ENCODE measurements at places on chromosomes 7 and 10.

DNA sequence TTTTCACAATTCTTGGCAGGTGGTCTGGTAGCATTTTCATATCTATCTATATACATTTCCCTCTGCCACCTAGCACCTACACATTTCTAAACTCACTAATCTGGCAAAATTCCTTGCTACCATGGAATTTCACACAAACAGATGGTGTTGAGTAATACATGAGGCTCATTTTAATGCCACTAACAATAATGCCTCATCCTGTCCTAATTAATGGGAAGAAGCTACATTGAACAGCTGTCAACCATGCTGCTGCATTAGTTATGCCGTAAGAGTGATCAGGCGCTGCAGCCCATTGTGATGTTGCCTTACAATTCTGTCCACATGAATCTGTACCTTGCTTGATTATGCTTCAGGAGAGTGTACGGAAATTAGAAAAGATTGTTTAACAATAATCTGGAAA lies 23.2 kb downstream of the COL1A2 start:
- DNase-seq, result no peak

GRCh38 chr10:44033008-44033407 lies 351.9 kb downstream of the CXCL12 start:
- DNase-seq, result no peak

DNA sequence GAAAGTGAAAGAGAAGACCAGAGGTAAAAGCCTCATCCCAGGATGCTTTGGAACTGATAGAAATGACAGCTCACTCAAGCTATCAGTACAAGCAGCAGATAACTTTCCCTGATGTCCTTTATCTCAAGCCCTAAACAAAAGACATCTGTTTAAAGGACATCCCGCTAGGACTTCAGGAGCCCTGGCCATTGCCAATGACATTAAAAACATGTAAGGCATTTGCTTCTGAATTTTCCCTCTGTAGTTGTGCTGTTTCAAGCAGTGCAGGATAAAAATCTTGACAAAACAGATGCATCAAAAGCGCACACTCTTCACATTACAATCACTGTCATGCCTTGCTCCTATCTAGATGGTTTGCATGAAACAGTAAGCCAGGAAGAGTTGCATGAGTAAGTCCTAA lies 159.8 kb downstream of the AOAH start:
- DNase-seq, result no peak

DNA sequence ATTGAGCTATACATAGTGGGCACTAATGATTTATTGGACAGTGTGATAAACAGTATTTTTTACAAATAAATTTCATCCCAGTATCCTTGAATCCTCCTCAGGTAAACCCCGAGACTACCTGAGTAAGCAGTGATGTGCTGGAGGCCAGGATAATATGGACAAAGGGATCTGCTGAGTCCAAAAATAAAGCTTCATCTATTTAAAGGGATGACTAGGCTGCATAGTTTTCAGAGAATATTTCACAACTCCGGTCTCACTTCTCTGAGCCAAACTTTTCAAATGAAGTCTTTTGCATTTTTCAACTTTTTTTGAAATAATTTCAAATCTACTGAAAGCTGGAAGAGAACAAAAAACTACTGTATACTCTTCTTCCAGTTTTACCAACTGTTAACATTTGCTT lies 2.5 kb downstream of the ACTR3B start:
- no peak for DNase-seq

GRCh38 chr10:86197166-86197790 lies 169.3 kb downstream of the GRID1 start:
- no peak for DNase-seq

- no peak for DNase-seq
Measured at GRCh38 chr7:77335581-77335980, 80.6 kb downstream of the GSAP start.

- DNase-seq, result no peak
Measured at GRCh38 chr7:94228678-94229077, 166.0 kb upstream of the COL1A2 start.

DNA sequence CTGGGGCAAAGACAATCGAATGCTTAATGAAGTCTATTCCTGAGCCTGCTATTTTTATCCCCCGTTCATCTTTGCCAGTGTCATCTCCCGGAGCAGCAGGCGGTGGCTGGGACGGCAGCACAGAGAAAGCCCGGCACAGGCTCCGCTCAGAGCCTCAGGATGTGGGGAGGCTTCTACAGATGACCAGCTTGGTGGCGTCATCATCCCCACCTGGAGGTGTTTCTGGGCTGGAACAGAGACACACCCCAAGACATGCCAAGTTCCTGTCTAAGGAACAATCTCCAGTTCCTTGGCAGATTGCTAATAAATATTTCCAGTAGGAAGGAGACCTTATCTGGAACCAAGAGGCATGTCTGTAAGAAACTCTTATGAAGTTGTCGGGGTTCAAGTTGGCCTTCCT lies 552.4 kb upstream of the MGMT start:
- DNase-seq, result no peak

DNA sequence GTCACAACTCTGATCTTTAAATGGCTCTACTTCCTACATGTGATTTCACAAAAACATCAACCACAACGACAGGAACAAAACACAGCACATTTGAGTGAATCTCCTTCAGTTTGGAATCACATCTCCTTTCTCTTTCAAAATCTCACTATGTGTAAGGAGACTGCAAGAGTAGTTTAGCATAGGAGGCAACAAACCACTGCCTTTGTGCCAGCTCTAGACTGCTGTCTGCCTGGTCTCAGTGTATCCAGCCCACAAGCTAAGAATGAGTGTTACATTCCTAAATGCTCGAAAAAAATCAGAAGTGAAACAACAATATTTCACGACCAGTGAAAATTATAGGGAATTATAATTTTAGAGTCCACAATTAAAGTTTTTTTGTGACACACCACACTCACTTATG lies 217.0 kb upstream of the STEAP4 start:
- no peak for DNase-seq

- no peak for DNase-seq
Measured at GRCh38 chr7:23691320-23691719, 11.3 kb downstream of the FAM221A start.

GRCh38 chr7:55441002-55441401 lies 75.9 kb downstream of the LANCL2 start:
- no peak for DNase-seq

GRCh38 chr10:116385311-116385710 lies 42.3 kb upstream of the PNLIPRP3 start:
- DNase-seq, result no peak

GRCh38 chr10:62815381-62816075 lies 638 bp downstream of the EGR2 start:
- peak; percentile 29 for DNase-seq

GRCh38 chr7:74343281-74344131 lies 54.3 kb downstream of the CLIP2 start:
- DNase-seq, result no peak

- no peak for DNase-seq
Measured at GRCh38 chr7:79452495-79453265, 787 bp downstream of the MAGI2 start.

GRCh38 chr10:11746883-11747539 lies 4.8 kb downstream of the ECHDC3 start:
- DNase-seq, result no peak

DNA sequence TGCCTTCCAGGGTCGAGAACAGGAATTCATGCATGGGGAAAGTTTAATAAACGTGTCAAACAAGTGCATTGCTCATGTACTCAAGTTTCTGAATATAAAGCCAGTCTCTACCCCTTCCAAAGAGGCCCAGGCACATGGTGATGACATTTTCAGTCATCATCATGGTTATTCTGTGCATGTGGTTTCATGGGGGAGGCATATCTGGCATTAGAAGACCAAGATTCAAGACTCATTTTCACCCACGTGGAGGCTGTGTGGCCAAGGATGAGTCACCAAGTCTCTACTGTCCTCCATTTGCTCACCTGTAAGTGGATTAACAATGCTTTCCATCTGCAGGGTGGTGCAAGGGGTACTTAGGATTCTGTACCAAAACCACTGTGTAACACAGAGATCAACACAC lies 34.0 kb upstream of the CNPY1 start:
- no peak for DNase-seq

GRCh38 chr7:63008366-63008765 lies 990.3 kb upstream of the ZNF722 start:
- no peak for DNase-seq

DNA sequence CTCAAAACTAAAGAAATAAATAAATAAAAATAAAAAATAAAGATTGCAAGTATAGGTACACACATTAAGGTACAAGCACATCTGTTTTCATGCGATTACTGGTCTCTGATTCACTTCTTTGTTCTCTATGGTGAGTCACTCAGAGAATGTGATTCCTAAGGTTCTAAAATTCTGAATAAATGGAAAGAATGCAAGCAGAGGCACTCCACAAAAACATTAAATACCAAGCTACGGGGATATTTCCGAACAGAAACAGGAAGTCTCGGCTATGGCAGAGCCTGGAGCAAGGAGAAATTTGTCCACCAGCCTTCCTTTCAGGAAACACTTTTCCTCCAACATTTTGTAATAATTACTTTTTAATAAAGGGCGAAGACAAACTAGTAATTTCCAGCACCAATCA lies 1.4 kb downstream of the VOPP1 start:
- DNase-seq, result no peak
